ENCODE measurements at places on chromosomes 1 and 21. TPM values are rescaled to one million over a fixed set of nuclear protein-coding genes. Genes with fewer than 3 reads are reported as not detected.

VTCN1 gene
- 0.09 TPM for total RNA-seq

CNN3 gene
- 183 TPM for total RNA-seq

GPR25 gene
- not detected for total RNA-seq

GRCh38 chr1:115363171-115363570 is 25.1 kb upstream of the NGF start:
- H3K36me3 ChIP-seq, result peaks cover 16% of the 10 kb centered on the region
- DNase-seq, result no peak
- no peak overlapping the region for H3K27ac ChIP-seq

GRCh38 chr1:85445906-85446305 is 19.1 kb downstream of the DDAH1 start:
- H3K27me3 ChIP-seq, result no peaks in the 10 kb centered on the region
- DNase-seq, result no peak
- no peak overlapping the region for H3K4me3 ChIP-seq
- H3K27ac ChIP-seq, result no peak overlapping the region
- peaks cover 5% of the 10 kb centered on the region for H3K36me3 ChIP-seq

DNA sequence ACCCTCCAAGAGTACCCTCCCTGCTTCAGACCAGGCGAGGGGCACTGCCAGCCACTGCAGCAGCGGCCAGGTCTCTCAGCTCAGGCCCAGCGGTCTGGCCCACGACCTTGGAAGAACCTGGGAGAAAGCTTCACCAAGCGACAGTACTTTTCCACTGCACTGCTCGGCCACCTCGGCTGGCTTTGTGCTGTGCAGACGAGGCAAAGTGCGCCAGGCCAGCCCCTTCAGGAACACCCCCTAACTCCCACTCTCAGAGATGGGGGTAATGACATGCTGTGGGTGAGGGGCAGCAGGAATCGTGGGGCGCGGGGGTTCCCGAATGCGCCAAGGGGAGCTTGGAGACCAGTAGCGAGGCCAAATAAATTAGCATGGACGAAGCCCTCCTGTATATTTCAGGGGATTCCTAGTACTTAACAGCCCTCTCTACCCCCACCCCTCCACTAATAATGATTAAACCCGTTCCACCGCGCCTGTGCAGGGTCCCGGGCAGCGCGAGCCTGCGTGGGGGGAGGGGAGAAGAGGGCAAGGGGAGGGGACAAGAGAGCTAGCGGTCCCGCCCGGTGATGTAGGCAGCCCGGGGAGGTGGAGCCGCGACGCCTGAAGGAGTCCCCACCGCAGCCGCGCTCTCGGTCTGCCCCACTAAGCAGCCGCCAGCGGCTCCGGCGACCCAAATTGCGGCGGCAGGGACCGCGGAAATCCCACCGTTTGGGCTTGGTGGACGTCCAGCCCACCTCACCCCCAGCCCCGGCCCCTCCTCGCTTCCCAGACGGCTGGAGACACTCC is at the start of gene FAM43B:
FAM43B (plus strand) TSS at position 629 of the 783 bp plus-strand sequence. CDS start 401 bp downstream, outside the sequence.
- peak; percentile 70 for DNase-seq
- H3K27ac ChIP-seq, result no peak within 1 kb of the TSS
- H3K4me3 ChIP-seq, result peak within 1 kb of the TSS; percentile 75
- H3K27me3 ChIP-seq, result peaks cover 49% of the 10 kb centered on the region
